Stimulated activated CD8-positive, alpha-beta memory T cell treated with anti-CD3 and anti-CD28 coated beads, Interleukin-4, amount 100 ng/mL, for 24 hours (primary cell): ENCODE measurements at places on chromosomes 1 and 21.

GRCh38 chr1:169466259-169467230 is 19.2 kb downstream of the SLC19A2 start:
- DNase-seq: no peak

- no peak for DNase-seq
Observed at GRCh38 chr1:237863234-237863633, 27.5 kb downstream of the ZP4 start.

DNA sequence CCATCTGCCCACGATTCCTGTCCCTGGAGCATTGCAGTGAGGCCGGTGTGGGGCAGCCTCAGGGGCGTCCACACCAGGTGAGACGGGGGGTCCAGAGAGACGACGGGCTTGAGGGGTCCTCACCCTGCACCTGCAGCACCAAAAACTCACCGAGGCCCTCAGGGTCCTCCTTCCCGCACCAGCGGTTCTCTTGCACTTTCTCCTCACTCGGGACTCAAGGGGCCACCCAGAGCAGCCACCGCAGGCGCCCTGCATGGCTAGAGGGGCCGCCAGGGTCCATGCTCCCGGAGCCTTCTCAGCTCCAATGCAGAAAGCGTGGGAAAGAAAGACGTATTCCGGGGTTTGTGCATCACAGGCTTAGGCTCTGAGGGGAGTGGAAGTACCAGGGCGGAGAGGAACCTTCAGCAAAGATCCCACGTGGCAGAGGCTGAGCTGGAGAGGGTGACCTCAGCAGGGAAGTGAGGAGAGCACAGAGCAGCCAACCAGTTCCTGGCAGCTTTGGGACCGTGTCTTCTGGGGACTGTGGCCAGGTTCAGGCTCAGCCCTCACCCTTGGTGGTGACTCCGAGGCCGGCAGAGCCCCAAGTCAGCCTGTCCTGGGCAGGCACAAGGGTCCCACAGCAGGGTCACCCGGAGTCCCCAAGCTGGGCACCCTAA is 19.5 kb upstream of the COL6A2 start:
- DNase-seq: no peak

DNA sequence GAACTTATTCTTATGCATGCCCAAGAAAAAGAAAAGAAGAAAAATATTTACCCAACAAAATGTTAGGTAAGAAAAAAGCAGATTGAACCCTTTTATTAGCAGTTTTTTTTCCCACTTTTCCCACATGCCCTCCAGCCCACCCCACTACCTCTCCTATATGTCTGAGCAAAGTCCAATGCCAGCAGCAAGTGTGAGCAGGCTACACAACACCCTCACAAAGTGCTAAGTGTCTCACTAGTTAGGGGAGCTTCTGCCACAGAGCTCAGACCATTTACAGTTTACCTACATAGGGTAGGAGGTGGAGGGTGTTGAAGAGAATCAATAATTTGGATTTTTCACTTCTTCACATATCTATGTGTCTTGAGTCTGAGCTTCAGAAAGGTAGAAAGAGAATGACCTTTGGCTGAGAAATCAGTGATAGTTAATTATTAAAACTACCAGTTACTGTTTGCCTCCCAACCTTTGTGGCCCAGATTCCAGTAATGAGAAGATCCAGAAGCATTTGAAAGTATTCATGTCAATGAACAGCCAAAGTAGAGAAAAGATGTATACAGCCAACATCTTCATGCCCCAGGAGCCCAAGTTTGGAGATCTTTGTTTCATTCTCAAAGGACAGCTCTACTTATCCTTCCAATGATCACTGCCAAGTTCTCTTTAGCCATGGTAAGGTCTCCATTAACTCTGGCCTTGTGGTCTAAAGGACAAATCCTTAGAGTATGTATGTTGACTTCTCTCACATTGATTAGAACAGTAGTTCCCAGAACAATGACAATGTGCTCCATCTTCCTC is 26.2 kb downstream of the OR10J5 start:
- no peak for DNase-seq

DNA sequence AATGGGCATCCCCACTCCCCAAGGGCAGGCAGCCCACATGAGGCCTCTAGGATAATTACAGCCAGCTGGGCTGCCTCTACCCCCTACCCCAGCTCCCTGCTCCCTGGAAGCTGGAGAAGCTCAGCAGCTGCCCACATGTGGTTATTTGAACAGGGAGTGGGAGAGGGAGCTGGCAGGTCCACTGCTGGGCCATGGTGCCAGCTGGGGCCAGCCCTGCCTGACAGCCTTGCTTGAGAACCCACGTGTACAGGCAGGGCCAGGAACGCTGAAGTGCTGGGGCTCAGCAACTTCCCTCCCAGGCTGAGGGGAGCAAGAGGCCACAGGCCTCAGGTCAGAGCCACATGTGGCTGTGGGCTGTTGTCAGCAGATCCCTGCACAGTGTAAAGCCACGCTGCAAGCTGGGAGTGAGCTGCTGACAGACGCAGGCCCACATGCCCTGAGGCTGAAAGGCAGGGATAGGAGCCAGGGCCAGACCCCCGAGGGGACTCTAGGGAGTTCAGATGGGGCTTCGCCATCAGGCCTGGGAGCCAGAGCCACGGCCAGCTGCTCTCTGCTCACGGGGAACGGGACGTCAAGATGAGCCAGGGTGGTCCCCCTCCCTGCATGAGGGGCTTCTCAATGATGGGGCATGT is 129.0 kb downstream of the SYF2 start:
- no peak for DNase-seq
